D721Med (cell line): ENCODE measurements at places on chromosomes 2 and 18.

DNA sequence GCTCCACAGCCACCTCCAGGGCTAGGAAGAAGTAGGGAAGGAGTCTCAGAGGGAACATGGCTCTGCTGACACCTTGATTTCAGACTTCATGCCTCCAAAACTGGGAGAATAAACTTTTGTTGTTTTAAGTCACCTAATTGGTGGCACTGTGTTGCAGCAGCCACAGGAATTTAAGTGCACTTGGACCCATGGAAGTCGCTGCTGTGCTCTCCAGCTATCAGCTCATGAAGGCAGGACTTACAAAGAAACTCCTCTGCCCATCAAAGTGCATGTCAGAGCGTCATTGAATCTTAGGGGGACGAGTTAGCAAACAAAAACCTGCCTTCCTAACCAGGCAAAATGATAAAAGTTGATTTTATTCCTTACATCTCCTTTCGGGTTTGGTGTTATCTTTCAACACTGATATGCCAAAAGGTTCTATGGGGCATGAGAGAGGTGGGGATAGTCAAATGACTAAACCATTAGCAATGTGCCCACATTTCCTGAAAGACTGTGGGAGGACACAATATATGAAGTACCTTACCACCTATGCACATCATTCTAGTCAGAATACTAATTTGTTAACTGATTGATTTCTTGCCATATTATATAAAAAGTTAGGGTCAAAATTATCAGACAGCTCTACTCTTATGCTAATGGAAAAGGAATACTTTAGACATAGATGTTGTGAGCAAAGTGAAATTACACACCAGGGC is 235.8 kb upstream of the TNP1 start:
- DNase-seq = no peak

DNA sequence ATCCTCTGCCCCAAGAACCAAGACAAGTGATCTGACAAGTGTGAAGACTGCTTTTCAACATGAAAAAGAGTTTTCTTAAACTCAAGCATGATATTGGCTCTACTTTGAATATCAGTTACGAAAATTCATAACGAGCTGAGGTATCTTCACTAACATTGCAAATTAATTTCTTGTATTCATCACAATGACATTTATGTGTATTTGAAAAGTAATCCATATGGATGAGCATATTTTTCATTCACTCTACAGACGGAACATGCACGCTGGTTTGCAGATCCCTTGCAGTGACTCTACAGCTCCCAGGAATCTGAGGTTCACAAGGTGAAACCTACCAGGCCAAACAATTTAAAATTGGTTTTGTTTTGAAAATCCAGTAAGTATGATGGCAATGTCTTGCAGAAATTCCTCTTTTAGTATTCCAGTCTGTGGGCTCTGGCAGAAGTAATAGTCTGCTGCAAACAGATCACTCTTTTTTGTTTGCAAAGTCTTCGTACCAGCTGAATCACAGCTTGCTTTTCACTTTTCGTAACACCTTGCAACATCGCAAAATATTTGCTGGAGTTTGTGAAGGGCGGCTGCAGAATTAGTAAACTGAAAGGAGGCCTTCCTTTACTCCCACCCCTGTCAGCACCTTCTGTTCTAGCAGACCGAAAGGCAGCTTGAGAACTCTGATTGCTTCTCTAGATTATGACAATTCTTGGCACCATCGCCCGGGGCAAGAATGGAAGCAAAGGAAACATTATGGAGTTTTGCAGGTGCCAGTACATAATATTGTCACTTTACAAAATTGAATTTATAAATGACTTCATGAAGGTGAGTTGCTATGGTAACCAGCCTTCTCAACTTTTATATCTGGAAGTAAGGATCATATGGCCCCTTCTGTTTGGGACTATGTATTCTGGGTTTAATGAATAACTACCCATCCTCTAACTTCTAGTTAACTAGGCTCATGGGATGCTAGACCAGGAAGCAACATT is 168.7 kb downstream of the TMEM247 start:
- DNase-seq = no peak

DNA sequence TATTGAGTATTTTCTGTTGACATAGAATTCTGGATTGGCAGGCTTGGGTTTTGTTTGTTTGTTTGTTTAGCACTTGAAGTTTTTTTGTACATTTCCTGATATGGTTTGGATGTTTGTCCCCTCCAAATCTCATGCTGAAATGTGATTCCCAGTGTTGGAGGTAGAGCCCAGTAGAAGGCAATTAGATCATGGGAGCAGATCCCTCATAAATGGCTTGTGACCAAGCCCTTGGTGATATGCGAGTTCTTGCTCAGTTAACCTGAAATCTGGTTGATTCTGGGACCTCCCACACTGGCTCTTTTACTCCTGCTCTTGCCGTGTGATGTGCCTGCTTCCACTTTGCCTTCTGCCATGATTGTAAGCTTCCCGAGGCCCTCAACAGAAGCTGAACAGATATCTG is 98.0 kb downstream of the PTPN4 start:
- DNase-seq = no peak

- DNase-seq = no peak
These were observed 11.1 kb downstream of the FASTKD1 start for GRCh38 chr2:169562519-169562918.

DNA sequence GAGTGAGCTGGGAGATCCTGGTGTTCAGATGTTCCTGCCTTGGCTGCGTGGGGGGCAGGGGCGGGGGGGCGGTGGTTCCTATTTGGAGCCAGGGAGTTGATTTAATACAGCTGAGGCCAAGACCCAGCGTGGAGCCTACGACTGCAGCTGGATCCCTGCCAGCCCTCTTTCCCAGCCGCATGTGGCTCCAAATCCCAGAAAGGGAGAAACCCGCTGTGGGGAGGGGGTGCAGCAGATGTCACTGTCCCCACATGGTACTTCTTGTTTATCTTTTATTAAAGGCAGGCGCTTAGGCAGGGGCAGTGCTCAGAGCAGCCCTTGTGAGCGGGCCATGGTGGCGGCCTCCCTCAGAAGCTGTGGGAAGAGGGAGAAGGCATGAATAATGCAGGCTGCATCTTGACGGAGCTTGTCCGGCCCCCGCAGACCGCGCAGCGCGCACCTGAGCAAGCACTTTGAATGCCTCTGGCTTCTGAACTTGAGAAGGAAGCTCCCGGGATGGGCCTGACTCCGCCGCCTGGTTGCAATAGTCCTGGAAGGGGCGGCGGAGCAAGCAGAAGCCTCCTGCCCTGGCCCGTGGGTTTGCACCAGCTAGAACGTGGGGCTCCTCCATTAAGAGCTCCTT is 112.1 kb downstream of the GLI2 start:
- no peak for DNase-seq

GRCh38 chr2:174786066-174786725 is 21.9 kb upstream of the CHRNA1 start:
- no peak for DNase-seq

- no peak for DNase-seq
These were observed 160.9 kb downstream of the NCKAP5 start for GRCh38 chr2:133407341-133407740.

DNA sequence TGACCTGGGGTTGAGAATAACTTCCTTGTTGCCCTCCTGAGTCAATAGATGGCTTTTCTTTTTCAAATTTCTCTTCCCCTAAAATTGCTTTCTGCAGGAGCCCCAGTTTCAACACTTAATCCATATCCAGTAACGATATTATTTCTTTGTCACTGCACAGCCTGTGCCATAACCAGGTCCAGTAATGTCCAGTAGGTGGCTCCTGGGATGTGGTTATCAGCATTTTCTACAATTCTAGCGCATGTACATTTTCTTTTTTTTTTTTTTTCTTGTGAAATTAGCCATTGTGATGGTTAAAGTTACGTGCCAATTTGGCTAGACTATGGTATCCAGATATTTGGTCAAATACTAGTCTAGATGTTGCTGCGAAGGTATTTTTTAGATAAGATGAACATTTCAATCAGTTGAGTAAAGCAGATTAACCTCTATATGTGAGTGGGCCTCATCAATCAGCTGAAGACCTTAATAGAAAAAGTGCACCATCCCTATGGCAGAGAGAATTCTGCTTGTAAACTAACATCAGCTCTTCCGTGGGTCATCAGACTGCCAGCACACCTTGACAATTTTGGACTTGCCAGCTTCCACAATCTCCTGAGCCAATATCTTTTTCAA is 72.9 kb upstream of the SCG2 start:
- DNase-seq = no peak

GRCh38 chr2:69545477-69545932 is 98.0 kb downstream of the AAK1 start:
- DNase-seq = no peak

DNA sequence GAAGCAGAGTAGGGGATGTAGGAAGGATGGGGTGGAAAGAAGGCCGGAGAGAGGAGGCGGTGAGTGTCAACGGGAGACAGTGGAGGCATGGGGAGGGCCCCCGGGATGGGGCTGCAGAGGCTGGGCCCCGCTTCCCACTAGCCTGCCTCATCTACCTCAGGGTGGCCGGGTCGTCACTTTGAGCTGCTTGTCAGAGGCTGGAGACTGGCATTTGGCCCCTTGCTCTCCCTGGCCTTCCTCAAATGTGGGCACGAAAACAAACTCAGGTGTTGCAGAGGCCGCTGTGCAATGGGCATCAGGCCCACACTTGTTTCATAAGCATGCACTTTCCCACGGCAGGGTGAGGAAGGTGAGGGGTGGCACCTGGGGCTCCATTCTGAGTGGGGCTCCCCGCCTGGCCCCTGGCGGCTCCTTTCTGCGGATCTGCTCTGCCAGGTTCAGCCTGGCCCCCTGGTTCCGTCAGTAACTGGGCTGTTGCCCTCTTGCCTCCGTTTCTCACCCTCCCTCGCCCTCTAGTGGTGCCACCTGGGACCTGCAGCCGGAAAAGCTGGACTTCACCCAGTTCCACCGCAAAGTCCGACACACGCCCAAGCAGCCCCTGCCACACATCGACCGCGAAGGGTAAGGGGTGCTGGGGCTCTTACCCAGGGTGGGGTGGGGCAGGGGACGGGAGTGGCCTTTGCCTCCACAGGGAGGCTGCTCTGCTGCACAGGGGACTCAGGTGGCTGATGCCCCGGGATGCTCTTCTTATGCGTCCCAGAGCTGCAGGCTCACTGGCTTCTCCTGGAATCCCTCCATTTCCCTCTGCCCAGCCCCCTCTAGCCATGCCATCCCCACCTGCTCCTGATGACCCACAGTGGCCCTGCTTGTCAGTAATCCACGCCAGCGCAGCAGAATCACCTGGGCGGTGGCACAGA is 125.4 kb downstream of the CTIF start:
- peak; percentile 96 for DNase-seq

DNA sequence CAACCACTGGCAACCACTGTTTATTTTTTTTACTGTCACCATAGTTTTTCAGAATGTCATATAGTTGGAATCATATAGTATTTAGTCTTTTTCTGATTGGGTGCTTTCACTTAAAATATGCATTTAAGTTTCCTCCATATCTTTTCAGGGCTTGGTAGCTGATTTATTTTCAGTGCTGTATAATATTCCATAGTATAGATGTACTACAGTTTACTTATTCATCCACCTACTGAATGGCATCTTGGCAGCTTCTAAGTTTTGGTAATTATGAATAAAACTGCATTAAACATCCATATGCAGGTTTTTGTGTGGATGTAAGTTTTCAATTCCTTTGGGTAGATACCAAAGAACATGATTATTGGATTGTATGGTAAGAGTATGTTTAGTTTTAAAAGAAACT is 23.0 kb downstream of the CFAP221 start:
- no peak for DNase-seq

- no peak for DNase-seq
These were observed 258.8 kb upstream of the NRXN1 start for GRCh38 chr2:51290725-51291124.

DNA sequence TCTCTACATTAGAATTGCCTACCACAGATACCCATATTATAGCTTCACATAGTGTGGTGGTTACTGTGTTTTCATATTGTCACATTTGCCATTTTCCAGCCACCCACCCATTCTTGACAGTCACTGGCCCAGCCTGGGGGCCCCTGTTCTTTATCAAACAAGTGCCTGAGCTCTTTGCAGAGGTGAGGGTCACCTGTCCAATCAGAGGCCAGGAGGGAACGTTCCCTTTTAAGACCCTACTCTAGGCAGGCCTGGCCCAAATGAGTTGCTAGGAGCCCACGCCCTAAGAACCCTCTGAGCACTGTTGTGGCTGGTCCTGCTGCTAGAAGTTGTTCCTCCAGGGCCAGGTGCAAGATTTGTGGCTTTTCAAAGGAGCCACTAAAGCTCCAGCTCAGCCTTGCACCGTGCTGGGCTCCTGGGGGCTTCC is 5.2 kb downstream of the IL37 start:
- no peak for DNase-seq

- DNase-seq = no peak
These were observed 1922.3 kb upstream of the CELF4 start for GRCh38 chr18:39487932-39488331.

GRCh38 chr18:37280701-37281393 is 284.8 kb downstream of the CELF4 start:
- DNase-seq = no peak
